Coronary artery (tissue), 2 donors: ENCODE measurements at places on chromosomes 5 and 9.

DNA sequence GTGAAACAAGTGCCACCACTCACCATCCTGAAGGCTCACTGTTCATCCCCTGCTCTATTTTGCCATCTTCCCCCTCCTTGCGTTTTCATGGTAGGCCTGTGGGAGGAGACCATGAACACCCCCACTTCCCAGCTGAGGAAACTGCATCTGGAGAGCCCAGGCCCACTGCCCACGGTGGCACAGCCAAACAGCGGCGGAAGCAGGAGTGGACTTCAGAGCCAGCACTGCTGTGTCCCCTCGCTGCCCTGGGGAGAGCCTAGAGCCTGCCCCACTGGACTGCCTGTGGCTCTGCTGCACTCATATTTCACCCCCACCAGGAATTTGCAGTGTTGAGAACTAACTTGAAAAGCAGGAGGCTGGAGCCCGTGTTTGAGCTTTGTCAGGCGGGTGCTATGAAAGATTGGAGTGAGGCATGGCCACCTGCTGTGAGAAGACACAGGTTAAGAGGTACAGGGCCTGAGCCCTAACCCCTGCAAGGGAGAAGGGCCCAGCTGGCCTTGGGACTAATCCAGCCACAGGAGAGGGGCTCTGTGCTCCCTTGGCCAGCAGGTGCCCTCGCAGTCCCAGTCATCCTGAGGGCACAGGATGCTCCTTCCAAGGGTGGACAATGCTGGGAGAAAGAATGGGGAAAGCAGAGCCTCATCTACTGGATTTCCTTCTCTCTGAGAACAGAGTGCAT is 79.0 kb downstream of the MACROH2A1 start:
- DNase-seq = peak; percentile 58

DNA sequence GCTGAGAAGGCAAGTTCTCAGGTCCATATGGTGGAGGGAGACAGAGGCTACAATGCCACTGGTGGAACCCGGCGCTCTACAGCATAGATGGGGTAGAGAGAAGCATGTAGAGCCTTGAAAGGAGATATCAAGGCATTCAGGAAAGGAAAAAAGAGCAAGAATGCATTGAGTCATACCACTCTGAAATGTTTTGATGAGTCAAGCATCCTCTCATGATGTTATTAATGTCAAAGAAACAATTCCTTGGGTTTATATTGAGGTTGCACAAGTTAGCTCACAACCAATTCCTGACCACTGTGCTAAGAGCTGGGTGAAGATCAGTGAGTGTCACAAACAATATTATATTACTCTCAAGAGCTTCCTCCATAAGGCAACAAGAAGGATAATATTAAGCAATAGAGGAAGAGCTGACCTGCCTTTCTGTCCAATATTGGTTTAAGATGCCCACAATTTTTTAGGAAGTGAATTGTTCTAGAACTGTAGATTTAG is 178.0 kb downstream of the RFK start:
- no peak for DNase-seq

- no peak for DNase-seq
Observed at GRCh38 chr5:154092356-154093141, 53.8 kb downstream of the MFAP3 start.

- no peak for DNase-seq
Observed at GRCh38 chr9:110021891-110022290, 186.1 kb downstream of the C9orf152 start.

DNA sequence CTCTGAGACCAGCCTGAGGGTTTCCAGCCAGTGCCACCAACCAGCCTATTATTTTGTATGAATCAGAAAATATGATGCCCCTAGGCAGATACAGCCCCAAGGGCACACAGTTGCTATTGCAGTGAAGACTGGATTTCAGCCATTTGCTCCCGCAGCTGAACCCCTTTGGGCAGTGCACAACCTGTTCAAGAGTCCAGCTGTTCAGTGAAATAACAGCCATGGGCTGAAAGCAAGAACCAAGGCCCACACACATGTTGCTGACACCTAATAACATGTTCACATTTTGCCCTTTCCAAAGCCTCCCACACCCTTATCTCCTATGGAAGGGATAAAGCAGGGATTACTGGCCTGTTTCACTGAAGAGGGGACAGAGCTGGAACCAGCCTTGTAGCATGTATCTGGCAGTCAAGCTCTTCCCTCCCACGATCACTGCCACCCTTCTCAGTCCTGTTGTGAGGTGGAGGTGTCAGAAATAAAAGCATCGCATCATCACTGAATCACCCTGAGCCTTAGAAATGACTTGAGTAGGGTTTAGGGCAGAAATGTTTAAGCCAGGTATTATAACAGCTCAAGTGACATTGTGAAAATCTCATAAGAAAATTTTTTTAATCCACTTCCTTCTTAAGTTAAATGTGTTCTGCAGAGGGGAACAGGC is 137.1 kb upstream of the FSTL4 start:
- peak; percentile 46 for DNase-seq

- peak; percentile 56 for DNase-seq
Observed at GRCh38 chr9:38284588-38285051, 107.9 kb upstream of the ALDH1B1 start.

GRCh38 chr9:76692458-76693129 is 71.6 kb upstream of the PCA3 start:
- DNase-seq = no peak

DNA sequence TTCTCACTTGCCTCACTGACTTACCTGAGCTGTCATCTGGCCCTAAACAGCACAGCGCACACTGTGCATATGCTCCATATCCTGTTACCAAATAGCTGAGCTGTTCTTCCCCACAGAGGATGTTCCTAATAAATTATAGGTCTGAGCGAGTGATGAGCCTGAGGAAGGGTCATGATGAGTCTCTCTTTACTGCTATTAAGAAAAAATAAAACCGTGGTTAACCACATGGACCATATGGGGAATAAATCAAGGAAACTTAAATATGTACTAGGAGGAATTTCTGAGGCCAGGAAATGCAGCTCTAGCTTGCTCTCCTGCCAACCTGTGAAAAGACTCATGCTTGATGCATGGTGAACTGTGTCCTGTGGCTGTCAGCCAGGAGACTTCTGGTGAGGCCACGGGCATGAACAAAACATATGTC is 424.8 kb upstream of the DMAC1 start:
- no peak for DNase-seq
